ENCODE measurements at places on chromosomes 11 and 22.

DNA sequence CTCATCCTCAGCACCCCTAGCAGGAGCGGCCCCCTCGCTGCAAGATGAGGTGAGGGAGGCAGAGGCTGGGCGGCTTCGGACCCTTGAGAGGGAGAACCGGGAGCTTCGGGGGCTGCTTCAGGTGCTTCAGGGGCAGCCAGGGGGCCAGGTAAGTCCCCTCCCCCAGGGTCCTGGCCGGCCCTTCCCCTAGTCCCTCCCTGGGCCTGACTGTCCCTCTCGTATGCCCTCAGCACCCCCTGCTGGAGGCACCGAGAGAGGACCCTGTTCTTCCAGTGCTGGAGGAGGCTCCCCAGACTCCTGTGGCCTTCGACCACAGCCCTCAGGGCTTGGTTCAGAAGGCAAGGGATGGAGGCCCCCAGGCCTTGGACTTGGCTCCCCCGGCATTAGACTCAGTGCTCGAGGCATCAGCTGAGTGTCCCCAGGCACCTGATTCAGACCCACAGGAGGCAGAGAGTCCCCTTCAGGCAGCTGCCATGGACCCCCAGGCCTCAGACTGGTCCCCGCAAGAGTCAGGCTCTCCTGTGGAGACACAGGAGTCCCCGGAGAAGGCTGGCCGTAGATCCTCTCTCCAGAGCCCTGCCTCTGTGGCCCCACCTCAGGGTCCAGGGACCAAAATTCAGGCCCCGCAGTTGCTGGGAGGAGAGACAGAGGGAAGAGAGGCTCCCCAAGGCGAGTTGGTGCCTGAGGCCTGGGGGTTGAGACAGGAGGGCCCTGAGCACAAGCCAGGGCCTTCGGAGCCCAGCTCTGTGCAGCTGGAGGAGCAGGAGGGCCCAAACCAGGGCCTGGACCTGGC lies 4.0 kb downstream of the CCDC88B start:
- DNase-seq, result no peak

GRCh38 chr22:23163665-23164064 lies 16.6 kb upstream of the BCR start:
- DNase-seq, result peak; percentile 38

- DNase-seq, result no peak
Observed at GRCh38 chr11:4181782-4182721, 87.5 kb downstream of the RRM1 start.

GRCh38 chr11:118438314-118438931 lies 2.1 kb downstream of the KMT2A start:
- peak; percentile 65 for DNase-seq

GRCh38 chr11:46162700-46163099 lies 41.4 kb upstream of the PHF21A start:
- no peak for DNase-seq

DNA sequence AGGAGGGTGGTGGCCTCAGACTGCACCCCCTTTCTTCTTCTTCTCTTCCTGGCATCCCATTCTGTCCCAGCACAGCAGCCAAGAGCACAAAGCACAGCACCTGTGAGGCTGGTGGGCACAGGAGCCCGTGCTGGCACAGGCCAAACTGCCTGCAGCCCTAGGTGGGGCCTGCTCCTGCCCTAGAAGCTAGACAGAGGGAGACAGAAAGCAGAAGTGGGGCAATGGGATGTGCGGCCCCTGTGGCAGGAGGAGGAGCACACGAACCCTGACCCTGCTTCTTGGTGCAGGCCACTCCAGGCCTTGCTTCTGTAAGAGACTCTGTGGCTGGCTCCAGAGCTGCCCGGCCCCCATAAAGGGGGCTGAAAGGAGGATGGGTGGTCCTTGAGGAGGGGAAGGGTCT lies 3.9 kb upstream of the PTS start:
- DNase-seq, result no peak

DNA sequence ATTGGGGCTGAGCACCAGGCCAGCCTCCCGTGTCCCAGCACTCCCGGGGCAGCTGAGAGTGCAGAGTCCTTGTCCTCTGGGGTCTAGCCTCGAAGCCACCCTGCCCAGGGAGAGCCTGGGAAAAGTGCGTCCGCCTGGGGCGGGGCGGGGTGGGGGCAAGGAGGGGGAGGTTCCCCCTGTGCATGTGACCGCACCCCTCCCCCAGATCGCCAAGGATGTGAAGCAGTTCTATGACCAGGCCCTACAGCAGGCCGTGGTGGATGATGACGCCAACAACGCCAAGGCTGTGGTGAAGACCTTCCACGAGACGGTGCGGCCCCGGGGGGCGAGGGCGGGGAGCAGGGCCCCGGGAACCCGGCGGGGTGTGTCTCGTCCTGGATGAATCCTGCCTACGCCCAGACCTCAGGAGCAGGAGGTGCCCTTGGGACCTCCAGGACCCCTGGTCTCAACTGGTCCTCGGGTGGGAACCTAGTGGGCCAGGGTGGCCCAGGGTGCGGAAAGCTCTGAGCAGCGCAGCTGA lies 5.3 kb upstream of the TSSC4 start:
- no peak for DNase-seq

DNA sequence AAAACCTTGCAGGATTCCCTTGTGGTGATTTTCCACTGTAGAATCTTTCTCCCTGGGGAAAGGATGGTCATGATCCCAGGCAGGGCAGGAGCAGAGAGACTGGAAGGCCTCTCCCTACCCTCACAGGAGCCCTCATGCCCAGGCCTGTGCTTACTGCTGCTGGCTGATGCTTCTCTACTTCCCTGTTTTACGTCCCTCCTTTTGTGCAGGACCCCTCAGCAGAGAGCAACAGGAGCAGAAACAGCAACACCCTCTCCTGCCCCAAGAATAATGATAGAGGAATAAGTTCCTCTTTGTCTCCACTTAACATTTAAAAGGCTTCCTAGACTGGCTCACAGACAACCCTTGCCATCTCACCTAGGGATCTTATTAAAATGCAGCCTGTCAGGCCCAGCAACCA lies 3.6 kb downstream of the ISX start:
- no peak for DNase-seq

GRCh38 chr22:19598054-19598855 lies 74.0 kb upstream of the CLDN5 start:
- no peak for DNase-seq

GRCh38 chr11:9643751-9644150 lies 20.1 kb upstream of the SWAP70 start:
- DNase-seq, result no peak

DNA sequence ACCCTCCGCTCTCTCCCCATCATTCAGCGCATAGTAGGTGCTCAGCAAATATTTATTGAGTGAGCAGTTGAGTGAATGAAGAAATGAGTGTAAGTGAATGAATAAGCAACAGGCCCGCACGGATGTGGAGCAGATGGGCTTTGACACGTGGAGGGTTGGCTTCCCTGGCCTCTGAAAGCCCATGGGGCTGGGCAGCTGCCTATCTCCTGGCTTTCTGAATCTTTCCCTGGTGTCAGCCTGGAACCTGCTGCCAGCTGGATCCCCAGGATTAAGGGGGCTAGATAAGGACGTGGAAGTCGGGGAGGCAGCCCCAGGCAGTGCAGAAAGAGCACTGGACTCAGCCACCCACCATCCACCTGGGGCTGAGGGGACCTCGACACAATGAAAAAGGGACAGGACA lies 12.6 kb downstream of the IL2RB start:
- DNase-seq, result no peak

- no peak for DNase-seq
Observed at GRCh38 chr11:99934008-99934407, 753.1 kb upstream of the ARHGAP42 start.

DNA sequence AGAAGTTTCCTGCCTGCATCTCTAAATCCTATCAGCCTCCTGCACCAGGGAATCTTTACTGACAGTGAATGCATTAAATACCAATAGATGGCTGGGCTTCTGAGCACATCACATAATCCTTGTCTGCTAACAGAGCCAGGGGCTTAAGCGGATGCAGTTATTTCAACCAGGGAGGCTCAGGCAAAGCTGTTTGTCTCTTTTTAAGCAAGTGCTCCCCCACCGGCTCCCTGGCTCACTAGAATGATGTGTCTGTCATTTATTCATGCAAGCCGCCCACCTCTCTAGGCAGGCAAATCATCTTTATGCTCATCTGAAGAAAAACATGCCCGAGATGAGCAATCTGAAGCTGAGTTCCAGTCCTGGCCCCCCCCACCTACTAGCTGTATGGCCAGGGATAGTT lies 182.3 kb downstream of the TENM4 start:
- DNase-seq, result no peak

DNA sequence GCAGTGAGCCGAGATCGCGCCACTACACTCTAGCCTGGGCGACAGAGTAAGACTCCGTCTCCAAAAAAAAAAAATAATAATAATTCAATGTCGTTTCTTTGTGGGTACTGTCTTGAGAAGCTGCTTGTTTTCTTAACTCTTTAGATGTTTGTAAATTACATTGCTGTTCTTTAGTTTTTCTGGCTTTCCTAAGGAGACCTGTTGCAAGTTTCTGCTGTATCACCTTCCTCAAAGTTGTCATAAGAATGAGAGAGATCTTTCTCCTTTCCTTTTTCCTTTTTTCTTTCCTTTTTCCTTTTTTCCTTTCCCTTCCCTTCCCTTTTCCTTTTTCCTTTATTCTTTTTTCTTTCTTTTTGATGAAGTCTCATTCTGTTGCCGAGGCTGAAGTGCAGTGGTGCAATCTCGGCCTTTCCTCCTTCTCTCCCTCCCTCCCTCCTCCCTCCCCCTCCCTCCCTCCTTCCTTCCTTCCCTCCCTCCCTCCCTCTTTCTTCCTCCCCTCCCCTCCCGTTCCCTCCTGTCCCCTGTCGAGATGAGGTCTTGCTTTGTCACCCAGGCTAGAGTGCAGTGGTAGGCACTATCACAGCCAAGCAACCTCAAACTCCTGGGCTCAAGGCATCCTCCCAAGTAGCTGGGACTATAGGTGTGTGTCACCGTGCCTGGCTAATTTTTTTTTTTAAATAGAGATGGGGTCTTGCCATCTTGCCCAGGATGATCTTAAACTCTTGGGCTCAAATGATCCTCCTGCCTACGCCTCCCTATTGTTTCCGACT lies 15.3 kb downstream of the HIPK3 start:
- DNase-seq, result no peak

DNA sequence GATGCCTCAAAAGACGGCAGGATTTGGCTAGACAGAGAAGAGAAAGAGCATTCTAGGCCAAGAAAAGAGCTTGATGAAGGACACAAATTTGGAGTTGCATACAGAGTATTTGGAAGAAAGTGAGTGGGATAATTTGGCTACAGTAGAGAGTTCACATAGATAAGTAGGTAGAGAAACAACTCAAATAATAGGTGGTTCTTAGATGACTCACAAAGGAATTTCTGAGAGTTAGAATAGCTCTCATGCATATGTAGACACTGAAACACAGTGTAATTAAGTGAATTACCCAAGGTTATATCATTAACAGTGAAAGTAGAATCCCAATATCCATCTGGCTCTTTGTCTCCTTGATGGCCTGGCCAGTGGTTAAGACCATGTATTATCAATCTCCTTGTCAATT lies 228.6 kb upstream of the DDI1 start:
- no peak for DNase-seq

- no peak for DNase-seq
Observed at GRCh38 chr11:57172031-57172430, 9.7 kb upstream of the LRRC55 start.

- DNase-seq, result no peak
Observed at GRCh38 chr22:26781062-26781461, 123.7 kb downstream of the MIAT start.

DNA sequence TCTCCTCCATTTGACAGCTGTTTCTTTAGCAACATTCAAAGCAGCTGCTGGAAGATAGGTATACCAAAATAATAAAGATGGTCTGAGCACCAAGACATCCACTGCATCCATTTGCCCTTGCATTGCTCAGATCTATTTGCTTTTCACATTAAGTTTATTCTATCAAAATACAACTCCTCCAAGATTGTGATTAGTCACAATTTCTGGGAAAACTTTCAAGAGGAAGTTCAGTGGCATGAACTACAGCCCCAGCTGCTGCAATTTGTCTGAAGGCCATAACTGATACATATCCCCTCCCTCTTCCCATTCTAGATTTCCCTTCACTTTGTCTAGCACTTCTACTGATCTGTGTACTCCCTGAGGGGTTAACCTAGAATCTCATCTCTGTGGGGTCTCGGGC lies 117.5 kb upstream of the CEP126 start:
- no peak for DNase-seq

DNA sequence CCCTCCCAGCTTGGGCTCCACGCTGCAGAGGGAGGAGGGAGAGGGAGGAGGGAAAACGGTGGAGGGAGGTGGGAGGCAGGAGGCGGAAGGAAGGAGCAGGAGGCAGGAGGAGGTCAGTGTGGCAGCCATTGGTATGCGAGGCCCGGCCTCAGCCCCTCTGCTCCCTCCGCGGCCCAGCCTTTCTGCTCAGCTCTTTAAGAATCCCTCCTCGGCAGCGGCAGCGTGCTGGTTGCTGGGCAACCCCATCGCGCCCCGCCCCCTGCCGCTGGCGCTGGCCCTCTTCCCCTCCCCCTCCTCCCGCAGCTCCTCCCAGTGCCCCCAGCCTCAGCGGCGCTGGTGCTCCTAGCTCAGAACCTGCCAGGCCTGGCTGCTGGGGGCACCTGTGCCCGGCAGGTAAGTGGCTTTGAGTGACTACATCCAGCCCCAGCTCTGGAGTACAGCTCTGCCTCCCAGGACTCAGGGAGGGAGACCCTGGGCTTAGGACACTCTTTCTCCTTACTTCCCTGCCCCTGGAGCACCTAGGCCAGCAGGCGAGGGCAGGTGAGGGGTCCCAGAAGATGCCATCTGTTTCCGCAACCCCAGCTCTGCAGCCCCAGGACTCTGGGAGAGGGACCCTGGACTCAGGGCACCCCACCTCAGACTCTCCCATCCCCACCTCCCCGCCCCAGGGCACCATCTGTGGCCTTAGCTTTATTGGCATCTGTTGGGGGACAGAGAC lies 7.2 kb upstream of the FLRT1 start:
- DNase-seq, result no peak

DNA sequence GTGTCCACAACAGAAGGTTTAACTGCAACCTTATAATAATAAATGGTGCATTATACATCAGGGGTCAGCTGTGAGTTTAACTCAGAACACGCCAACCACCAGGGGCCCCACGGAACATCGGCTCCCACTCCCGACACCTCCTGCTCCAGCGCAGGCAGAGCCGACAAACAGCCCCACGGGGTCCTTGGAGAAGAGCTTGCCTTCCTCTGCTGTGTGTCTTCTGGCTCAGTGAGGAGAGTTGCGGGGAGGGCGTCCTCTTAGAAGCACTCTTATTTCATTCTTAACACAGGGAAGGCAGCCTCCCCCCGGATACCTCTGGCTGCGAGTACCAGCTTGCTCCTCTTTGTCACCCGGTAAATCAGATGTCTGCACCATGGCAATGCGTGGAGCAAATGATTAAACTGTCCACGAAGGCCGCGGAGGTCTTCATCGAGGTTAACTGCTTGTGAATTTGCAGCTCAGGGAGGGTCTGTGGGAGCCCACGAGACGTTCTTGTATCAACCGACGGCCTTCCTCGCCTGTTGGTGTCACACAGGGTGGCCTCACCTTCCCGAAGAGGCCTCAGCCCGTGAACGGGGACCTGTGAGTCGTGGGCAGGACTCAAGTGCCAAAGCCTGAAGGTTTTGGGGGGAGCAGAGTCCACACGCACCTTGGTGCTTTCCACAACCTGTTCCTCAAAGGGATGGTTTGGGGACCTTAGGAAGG lies 464.0 kb downstream of the BRD1 start:
- peak; percentile 76 for DNase-seq

- no peak for DNase-seq
Observed at GRCh38 chr11:120482149-120482548, 29.4 kb upstream of the GRIK4 start.

- DNase-seq, result no peak
Observed at GRCh38 chr11:99632969-99633368, 612.2 kb downstream of the CNTN5 start.

Data from lower leg skin (tissue), 4 donors.